CD4-positive, CD25-positive, alpha-beta regulatory T cell (primary cell): ENCODE measurements at places on chromosomes 4 and X. TPM values are rescaled to one million over a fixed set of nuclear protein-coding genes. Genes with fewer than 3 reads are reported as not detected.
A peak's percentile ranks its signal among the peaks of the same experiment; 100 is the strongest.

Gene PAK3
- 3.7 TPM for total RNA-seq

Gene CYLC1
- not detected for total RNA-seq

Gene CD38
- 6.4 TPM for total RNA-seq

Gene USP17L15
- not detected for total RNA-seq

DNA sequence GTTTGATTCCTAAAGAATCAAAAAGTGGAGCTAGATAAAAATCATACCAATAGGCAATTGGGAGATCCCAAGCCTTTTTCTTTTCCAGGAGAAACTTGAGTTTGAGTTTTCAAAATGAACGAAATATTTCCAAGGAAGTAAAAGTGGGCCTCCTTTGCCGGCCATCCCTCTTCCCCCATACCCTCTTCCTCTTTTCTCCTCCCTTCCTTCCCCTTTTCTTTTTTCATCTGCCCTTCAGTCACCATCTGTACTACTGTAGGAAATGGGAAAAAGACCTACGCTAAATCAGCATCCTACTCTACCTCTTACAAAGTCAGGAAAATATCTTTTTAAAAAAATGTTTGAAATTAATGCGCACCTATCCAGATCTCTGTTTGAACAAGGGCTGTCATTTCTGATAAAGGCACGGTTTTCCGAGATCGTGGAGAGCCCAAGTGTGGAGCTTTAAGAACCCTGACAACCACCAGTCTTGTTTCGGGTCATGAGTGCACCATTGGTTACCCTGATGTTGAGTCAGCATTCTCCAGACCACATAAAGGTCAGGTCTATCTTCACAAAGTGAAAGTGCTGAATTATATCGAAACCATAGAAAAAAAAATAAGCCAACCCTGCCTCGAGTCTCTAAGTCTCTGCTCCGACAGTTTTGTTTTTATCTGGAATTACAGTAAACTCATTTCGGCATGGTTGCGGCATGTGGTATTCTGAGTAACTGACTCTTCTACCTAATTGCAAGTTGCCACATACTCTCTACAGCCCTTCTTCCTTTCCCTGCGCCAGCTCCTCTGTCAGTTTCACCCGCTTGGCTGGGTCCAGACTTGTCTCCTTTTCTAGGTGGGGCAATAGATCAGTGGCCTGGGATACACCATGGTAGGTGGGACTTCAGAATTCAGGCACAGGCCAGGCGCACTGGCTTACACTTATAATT lies 140.2 kb upstream of the KLF3 start:
- H3K4me1 ChIP-seq: peaks cover 12% of the 10 kb centered on the region
- peaks cover 4% of the 10 kb centered on the region for H3K36me3 ChIP-seq
- H3K27me3 ChIP-seq: peaks cover 12% of the 10 kb centered on the region
- H3K4me3 ChIP-seq: peak overlapping the region; percentile 84
- peak; percentile 3 for DNase-seq

- no peaks in the 10 kb centered on the region for H3K4me1 ChIP-seq
- H3K4me3 ChIP-seq: no peak overlapping the region
- no peak overlapping the region for H3K27ac ChIP-seq
- no peaks in the 10 kb centered on the region for H3K27me3 ChIP-seq
- no peak for DNase-seq
- no peaks in the 10 kb centered on the region for H3K36me3 ChIP-seq
These were observed 491.6 kb upstream of the AADAT start for GRCh38 chr4:170581322-170581721.

GRCh38 chr4:156146571-156146970 lies 192.9 kb upstream of the CTSO start:
- H3K27ac ChIP-seq: no peak overlapping the region
- no peaks in the 10 kb centered on the region for H3K36me3 ChIP-seq
- H3K4me3 ChIP-seq: no peak overlapping the region
- no peak for DNase-seq
- no peaks in the 10 kb centered on the region for H3K27me3 ChIP-seq

DNA sequence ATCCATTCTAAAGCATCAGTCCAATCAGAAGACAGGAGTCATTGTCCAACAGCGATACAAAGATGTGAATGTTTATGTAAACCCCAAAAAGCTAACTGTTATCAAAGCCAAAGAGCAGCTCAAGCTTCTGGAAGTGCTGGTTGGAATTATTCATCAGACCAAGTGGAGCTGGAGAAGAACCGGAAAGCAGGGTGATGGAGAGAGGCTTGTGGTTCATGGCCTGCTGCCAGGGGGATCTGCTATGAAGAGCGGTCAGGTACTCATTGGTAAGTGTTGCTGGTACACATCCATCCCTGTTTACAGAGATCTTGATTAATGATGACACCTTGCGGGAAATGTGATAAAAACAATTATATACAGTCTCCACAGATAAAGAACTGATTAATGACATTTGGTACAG lies 11.0 kb downstream of the INTU start:
- H3K27me3 ChIP-seq: no peaks in the 10 kb centered on the region
- no peak overlapping the region for H3K4me3 ChIP-seq
- H3K4me1 ChIP-seq: no peaks in the 10 kb centered on the region
- DNase-seq: no peak

DNA sequence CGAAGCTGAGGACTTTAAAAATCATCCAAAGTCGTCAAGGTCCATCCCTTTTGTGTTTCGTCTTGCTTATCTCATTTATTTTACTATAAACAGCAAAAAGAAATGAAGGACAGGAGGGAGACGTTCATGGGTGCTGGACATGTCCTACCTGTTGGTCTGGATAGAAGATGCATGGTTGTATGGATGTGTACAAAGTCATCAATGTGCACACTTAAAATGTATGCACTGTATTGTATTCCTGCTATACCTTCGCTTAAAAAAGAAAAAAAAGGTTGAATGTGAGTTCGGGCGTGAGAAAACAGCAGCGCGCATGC lies 313 bp upstream of the BLOC1S4 start:
- H3K27ac ChIP-seq: peak overlapping the region; percentile 86
- H3K36me3 ChIP-seq: peaks cover 3% of the 10 kb centered on the region
- H3K4me1 ChIP-seq: peaks cover 31% of the 10 kb centered on the region
- no peak for DNase-seq
- peak overlapping the region; percentile 78 for H3K4me3 ChIP-seq

DNA sequence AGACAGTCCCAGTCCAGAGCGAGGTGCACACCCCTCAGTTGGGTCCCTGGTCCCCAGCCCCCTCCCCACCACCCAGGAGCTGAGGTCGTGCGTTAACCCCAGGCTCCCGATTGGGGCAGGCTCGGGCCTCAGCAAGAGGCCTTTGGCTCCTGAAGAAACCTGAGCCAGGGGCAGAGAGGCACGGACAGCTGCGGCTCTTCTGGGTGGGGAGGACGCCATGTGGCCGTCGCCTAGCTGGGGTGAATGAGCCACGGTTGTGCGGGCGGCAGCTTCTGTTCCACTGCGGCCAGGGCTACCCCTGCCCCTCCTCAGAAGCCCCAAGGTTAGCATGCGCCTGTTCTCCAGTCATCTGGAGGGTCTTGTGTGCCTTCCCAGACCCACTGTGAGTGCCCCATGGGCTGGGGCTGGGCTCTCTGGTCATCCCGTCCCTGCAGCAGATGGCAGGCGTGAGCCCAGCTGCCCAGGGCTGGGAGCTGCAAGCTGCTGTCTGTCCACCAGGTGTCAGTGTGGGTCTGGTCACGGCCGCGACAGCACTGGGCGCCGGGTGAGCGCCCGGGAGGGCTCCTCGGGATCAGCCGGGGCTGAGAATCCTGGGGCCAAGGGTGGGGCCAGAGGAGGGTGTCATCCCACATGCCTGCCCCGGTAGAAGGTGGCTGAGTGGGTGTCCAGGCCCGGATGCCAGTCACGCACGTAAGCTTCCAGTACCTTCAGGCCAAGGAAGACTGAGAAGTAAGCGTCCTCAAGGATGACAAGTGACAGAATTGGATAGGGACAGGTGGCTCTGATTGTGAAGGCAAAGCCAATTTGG lies 21.9 kb downstream of the ATP2B3 start:
- H3K4me3 ChIP-seq: no peak overlapping the region
- no peak overlapping the region for H3K27ac ChIP-seq
- peak; percentile 28 for DNase-seq
- H3K27me3 ChIP-seq: no peaks in the 10 kb centered on the region

DNA sequence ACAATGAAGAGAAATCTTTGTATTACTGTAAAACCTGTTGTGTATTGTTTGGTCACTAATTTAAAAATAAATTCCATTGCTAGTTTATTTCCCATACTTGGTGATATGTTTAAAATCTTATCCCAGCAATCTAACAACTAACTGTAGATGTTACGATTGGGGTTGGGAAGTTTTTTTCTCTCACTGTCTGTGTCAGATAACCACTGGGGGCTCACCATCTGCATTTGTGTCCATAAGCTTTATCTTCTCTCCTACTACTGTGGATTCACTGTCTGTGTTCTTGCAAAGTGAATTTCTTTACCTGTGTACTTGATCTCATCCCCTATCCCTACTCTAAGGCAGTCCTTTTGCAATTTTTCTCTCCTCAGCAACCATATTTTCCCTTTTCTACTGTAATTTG lies 81.3 kb downstream of the STIM2 start:
- H3K4me3 ChIP-seq: no peak overlapping the region
- no peak for DNase-seq
- H3K27me3 ChIP-seq: no peaks in the 10 kb centered on the region
- H3K4me1 ChIP-seq: peaks cover 7% of the 10 kb centered on the region
- H3K36me3 ChIP-seq: no peaks in the 10 kb centered on the region

DNA sequence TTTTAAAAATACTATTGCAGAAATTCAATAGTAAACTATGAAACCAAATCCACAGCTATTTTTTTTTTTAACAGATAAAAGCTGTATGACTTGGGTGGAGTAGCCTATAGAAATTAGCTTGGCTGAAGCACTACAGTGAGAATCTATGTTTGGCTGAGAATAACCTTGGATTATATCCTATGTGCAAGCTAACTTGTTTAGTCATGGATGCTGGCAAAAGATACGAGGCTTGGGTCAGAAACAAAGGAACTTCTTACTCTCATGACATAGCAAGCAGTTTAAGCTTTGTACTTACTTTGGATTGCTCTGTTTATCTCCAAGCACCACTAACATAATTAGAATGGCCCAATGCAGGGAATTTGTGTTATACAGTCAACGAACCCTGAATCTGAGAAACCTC lies 119.2 kb upstream of the GRID2 start:
- no peak overlapping the region for H3K27ac ChIP-seq
- DNase-seq: no peak
- no peaks in the 10 kb centered on the region for H3K36me3 ChIP-seq
- no peaks in the 10 kb centered on the region for H3K27me3 ChIP-seq

DNA sequence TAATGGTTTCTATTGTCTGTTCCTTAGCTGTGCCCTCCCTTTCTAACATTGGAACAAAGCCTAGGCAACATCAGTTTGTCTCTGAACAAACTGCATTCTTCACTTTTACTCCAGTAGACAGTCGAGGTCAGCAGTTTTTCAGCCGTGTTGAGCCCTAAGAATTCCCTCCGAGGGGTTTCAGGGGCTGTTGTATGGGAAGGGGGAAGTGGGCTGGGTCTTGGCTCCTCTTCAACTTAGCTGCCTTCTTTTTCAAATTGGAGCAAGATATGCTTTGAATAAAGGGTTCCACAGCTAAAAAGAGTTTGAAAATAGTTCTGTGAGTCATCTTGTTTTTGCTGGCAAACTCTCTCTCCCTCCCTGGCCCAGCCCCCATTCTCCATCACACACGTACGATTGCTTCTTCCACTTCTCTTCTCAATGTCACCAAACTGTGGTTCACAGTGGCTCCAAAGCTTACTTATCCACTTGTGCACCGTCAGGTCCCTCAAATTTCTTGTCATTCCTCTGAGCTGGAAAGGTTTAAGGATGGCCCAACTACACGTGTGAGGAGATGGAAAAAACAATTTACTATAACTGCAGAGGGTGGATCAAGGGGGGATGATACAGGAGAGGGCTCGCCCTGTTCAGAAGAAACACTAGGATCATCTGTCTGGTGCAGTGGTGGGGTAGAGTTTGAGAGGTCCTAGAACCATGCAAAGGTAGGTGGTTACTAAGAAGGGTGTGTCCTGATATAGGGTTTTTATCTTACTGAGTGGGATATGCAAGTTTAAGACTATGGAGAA lies 9.2 kb upstream of the MAML3 start:
- no peak overlapping the region for H3K4me3 ChIP-seq
- no peaks in the 10 kb centered on the region for H3K36me3 ChIP-seq
- peaks cover 2% of the 10 kb centered on the region for H3K27me3 ChIP-seq
- no peak overlapping the region for H3K27ac ChIP-seq
